Activated naive CD4-positive, alpha-beta T cell (primary cell): ENCODE measurements at places on chromosomes 1 and 21.

DNA sequence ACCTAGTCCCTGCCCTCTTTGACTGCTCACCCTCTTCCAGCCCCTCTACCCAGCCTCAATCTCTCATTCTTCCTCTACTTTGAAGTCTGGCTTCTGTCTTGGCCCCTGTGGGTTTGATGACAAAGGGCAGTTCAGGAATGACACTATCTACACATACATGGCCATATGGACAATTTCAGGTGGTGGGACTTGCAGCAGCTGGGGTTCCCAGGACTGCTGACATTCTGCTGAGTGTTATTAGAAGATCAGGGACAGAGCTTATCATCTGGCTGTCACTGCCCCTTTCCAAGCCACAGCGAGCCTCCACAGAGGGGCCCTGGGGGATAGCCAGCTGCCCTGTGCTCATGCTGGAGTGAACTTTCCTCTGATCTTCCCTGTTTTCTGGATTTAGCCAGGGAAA is 97.4 kb upstream of the IPO9 start:
- DNase-seq, result no peak

DNA sequence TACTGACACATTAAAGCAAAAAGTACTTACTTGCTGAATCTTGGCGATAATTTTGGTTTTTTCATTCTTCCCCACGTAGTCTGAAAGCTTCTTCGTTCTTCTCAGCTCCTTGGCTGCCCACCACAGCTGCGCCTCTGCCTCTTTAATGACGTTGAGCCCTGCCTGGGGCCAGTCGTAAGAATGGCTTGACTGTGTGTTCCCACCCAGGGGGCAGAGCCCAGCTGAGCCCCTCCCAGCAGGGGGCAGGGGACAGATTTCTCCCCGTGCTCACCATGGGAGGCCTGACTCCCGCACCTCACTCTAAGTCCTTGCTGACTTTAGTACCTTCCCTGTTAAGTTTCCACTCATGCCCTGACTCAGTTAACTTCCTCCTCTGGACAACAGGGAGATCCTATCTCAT is 9.0 kb downstream of the CFAP298 start:
- no peak for DNase-seq

DNA sequence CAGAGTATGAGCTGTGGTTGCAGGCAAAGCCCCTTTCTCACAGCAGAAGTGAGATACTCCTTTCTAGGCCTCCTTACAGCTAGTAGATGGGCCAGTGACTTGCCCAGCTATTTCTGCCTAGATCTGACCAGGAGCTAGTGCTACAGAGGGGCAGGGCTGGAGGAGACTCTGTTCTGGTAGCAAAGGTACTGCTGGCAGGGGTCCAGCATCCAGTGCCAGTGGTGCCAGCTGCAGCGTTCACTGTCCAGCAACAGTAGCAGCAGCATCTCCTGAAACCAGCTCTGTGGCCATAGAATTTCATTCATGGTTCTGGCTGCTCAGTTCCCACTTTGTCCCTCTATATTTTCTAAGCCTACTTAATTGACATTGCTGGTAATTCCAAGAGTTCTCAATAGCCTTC is 62.5 kb upstream of the CNN3 start:
- no peak for DNase-seq

DNA sequence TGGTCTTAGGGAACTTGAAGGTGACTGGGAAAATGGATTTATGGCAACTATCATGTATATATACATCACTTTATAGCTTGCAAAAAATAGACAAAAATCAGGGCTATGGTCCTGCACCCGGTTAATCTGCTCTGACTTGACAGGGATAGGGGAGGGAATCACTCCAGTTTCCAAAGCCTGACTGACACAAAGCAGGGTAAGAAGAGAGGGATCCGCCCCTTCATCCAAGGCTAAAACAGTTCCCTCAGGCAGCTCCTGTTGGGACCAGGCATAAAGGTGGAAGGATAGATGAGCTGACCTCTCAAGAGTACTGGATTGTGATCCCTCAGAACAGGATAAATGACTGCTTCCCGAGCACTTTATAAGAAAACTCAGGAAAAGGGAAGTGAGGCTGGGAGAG is 1.4 kb downstream of the PBXIP1 start:
- no peak for DNase-seq

DNA sequence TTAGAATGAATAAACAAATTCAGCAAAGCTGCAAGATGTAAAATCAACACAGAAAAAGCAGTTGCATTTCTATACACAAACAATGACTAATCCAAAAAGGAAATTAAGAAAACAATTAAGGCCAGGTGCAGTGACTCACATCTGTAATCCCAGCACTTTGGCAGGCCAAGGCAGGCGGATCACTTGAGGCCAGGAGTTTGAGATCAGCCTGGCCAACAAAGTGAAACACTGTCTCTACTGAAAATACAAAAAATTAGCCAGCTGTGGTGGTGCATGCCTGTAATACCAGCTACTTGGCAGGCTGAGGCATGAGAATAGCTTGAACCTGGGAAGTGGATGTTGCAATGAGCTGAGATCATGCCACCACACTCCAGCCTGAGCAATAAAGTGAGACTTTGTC is 22.3 kb downstream of the THEM4 start:
- DNase-seq, result no peak

DNA sequence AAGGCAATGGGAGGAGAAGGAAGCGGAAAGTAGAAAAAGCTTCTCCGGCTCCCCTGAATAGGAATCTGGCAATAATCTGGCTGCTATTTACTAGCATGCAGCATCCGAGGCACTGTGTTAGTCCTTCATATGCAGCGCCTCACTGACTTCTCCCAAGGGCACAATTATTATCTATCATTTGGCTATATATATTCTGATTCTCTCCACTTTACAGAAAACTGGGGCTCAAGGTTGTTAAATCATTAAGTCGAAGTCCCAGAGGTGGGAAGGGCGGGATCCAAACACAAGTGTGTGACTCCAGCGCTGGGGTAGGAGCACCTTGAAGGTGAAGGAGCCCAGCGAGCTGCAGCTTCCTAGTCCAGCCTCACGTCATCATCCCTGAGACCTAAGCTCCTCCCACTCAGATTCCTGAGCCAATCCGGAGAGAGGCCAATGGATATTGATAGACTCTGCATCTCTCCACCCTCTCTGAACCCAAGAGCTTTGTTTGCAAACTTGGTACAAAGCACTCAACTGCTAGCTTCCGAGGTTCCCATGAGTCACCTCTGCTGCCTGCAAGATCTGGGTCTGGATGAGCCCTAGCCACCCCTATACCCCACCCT is 16.6 kb upstream of the EYA3 start:
- DNase-seq, result no peak

DNA sequence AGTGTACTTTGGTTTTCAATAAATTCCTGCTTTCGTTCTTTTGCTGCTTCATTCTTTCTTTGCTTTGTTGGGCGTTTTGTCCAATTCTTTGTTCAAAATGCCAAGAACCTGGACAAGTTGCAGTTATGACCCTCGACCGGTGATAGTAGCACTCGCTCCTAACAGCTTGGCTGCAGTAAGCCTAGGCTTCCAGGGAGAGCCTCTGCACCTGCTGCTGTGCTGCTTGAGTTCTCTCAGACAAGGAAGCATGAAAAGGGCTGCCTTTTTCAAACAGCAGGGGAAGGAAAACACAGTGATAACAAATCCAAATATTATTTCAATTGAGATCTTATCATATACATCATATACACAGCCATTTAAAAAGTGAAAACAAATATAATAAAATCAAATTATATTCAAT is 12.8 kb upstream of the RIPK4 start:
- no peak for DNase-seq

- no peak for DNase-seq
These were observed 28.5 kb upstream of the SELENON start for GRCh38 chr1:25771221-25772114.

DNA sequence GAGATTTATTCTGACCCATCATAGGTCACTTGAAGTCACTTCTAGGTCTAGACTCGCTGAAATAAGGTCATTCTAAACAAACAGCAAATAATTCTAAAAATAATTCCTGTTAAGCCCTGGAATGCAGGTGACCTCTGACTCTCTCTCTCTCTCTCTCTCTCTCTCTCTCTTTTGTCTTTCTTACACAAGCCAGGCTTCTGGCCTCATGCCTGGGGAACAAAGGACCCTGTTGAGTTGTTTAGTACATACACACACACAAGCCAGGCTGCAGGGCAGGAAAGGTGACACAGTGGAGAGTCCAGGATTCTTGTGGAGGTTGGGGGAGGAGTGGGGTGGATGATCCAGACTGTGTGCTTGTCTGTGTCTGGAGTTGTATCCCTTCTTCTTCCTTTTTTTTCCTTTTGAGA is 4.0 kb upstream of the MEX3A start:
- DNase-seq, result no peak

- DNase-seq, result no peak
These were observed 41.4 kb downstream of the ZMYM1 start for GRCh38 chr1:35120458-35121133.

DNA sequence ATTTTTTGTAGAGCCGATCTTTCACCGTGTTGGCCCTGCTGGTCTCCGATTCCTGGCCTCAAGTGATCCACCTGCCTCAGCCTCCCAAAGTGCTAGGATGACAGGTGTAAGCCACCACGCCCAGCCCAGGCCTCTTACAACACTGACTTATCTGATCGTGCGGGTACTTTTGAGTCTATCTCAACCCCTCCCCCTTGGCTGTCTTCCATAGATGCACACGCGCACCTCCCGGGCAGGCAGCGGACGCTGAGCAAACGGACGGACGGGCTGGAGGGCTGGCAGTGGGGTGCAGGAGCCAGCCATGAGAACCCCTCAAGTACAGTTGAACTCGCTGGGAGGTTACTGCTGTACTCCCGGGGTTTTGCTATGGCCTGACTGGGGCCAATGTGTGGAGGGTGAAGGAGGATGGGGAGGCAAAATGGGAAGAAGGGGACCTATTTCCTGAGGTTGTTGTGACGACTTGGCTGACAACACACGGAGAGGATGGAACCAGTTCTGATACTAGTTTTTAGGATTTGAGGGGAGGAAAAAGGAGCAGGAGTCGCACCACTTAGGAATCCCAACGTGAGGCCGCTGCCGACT is 959 bp downstream of the CD58 start:
- DNase-seq, result no peak

- DNase-seq, result no peak
These were observed 56.2 kb downstream of the PCP4 start for GRCh38 chr21:39923476-39923875.

GRCh38 chr1:207711285-207711684 is 40.6 kb upstream of the CD46 start:
- DNase-seq, result no peak

- DNase-seq, result no peak
These were observed 98.5 kb upstream of the CD53 start for GRCh38 chr1:110774398-110774797.

GRCh38 chr1:216566641-216567205 is 143.5 kb upstream of the USH2A start:
- DNase-seq, result no peak

GRCh38 chr21:24272521-24272938 is 1334.8 kb downstream of the MRPL39 start:
- DNase-seq, result no peak

- DNase-seq, result no peak
These were observed 339.2 kb downstream of the ADGRL2 start for GRCh38 chr1:82139751-82140468.

- no peak for DNase-seq
These were observed 944.5 kb downstream of the KCNT2 start for GRCh38 chr1:195663549-195664280.

- no peak for DNase-seq
These were observed 21.9 kb upstream of the KIF14 start for GRCh38 chr1:200642481-200642880.

- DNase-seq, result no peak
These were observed 23.7 kb downstream of the CAMK1G start for GRCh38 chr1:209607102-209607794.

- no peak for DNase-seq
These were observed 12.2 kb downstream of the CACHD1 start for GRCh38 chr1:64482128-64482527.

DNA sequence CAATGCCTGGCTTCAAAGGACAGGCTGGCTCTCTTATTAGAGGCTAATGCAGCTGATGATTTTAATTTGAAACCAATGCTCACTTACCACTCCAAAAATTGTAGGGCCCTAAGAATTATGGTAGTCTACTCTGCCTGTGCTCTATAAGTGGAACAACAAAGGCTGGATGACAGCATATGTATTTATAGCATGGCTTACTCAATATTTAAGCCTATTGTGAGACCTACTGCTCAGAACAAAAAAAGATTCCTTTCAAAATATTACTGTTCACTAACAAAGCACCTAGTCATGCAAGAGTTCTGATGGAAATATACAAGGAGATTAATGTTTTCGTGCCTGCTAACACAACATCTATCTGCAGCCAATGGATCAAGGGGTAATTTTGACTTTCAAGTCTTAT is 73.8 kb upstream of the DUSP10 start:
- no peak for DNase-seq

DNA sequence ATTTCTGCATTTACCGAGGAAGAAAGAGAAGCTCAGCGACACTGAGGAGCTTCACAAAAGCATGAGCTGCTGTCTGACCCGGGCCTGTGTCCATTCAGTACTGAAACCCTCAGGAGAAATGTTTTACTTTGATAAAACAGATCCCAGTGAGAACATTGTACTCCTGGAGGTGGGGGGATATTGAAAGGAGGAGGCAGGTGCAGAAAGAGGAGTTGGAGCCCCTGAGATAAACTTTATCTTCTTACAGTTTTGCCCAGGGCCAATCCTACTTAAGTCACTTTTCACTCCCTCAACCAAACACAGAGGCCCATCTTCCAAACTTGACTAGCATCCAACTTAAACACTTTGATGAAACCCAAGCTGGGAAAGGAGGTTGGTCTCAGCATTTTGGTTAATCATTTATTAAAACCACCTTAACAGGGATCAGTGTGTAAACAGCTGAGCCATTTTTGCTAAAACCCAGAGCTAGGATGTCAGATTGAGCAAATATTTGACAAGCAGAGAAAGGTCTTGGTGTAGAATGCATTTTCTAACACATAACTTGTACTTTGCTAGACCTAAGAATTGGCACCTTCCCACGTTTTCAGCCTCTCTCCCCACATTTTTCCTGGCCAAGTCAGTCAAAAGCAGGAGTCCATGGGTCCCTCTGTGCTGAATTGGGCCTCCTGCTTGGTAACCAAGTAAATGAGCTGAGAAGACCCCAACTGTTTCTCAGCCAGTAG is 32.5 kb upstream of the SARS1 start:
- no peak for DNase-seq

- no peak for DNase-seq
These were observed 76.4 kb downstream of the LTN1 start for GRCh38 chr21:28916150-28916893.

DNA sequence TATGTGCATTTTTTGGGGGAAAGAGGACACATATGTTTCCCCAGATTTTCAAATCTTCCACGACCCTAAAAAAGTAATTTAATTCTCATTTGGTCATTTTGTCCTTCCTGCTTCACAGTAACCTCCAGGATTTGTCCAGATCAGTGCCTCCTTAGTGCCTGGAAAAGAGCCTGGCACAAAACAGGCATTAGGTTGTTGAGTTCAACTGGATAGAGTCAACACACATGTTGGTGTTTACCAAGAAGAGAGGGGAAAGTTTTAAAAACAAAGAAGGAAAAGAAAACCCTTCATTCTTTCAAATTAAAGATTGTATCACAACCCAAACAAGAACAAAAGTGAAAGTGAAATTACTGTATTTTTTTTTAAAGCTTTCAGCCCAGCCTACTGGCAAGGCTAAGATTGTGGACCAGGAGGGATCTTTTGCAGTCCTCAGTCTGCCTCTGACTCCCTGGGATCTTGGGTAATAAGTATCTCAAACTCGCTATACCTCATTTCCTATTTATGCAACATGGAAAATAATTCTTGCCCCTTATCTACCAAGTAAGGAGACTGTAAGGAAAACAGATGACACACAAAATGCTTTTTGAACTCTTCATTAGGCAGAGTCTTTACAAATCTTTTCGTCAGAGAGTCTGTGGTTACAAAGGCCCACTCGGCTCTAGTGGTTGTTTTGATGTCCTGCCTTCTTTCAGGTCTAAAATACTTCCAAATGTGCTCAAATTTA is 57.8 kb downstream of the ZNF281 start:
- no peak for DNase-seq
